Sigmoid colon (tissue), 7 donors: ENCODE measurements at places on chromosomes 16 and 17. TPM values are rescaled to one million over a fixed set of nuclear protein-coding genes. Genes with fewer than 3 reads are reported as not detected.

Gene MLST8
- 37.1 TPM for total RNA-seq

DNA sequence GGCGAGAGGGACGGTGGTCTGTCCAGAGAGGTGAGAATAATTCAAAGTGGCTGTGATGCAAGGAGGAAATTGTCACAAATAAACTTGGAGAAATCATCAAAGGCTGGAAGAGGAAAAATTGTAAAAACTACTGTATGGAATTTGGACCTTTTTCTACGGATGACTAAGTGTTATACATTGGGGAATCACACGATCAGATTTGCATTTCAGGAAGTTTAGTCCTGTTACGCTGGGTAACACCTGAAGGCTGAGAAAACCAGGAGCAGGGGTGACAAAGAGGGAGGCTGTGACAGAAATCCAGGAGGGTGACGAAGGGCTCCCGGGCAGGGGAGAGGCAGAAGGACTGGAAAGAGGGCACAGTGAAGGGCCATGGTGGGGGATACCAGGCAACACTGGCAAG is 511.7 kb downstream of the CDH13 start:
- DNase-seq: no peak

- DNase-seq: peak; percentile 81
Measured at GRCh38 chr17:74493331-74493833, 26.9 kb downstream of the CD300A start.

DNA sequence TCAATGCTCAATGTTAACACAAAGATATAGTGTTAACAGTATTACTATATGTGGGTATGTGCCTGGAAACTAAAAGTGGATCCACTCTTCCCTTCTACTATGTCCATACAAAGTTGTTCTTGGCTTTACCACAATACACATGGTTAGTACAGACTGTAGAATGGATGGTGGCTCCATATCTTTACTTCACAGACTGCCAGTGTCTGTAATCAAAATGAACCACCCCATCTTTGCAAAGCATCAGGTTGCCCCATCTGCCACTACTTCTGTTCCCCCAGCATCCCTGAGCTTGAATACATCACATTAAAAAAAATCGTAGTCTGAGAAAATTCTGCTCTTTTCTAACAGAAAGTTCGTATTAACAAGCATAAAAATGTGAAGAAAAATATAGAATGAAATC is 30.0 kb downstream of the USP32 start:
- DNase-seq: no peak

Gene ZNF668
- 5.2 TPM for total RNA-seq

Gene TBX6
- 1.1 TPM for total RNA-seq

DNA sequence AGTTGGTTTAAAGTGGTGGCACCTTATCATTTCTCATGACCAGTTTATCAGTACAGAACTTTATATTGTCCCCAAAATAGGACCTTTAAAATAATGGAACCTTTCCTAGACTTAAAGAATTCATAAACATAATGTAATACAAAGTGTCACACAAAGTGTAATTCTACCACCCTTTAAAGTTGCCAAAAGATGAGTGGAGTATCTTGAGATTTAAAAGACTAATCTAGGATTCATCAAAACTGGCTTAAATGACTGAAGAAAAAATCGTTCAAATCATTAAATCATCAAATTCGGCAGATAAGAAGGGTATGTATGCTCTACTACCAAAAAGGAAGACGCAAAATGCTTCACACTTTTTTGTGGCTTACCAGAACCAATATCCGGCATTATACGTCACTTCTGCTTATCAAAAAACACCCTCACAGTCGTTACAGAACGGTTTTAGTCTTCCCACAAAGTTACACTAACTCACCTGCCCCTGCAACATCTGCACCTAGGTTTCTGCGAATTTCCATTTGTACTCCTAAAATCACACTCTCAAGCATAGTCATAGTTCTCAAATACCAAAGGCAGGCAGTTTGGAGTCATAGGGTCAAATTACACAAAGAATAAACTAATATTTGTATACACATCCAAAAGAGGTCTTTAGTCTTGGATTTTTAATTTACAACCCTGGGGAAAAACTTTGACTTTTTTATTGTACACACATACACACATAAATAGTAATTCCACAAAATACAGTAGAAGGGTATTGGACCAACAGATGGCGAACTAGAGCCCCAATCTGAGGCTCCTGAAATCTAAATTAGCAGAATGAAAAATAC is 1.4 kb upstream of the KANSL1 start:
- no peak for DNase-seq

DNA sequence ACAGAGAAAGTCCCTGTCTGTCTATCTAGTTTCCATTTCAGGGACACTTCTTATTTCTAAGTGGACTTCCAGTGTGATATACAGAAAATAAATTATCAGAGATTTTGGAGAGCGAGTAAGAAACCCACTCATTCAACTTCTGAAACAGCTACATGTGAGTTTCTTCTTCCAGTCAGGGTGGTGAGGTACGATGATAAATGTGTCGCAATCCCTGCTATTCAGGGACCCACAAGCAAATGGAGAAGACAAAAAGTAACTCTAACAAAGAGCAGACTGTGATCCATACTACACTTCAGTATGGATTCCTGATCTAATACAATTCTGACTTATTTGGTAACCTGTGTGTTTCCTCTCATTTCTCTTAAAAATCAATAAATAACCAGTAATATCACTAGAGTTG is 16.8 kb downstream of the CNTNAP4 start:
- DNase-seq: no peak

DNA sequence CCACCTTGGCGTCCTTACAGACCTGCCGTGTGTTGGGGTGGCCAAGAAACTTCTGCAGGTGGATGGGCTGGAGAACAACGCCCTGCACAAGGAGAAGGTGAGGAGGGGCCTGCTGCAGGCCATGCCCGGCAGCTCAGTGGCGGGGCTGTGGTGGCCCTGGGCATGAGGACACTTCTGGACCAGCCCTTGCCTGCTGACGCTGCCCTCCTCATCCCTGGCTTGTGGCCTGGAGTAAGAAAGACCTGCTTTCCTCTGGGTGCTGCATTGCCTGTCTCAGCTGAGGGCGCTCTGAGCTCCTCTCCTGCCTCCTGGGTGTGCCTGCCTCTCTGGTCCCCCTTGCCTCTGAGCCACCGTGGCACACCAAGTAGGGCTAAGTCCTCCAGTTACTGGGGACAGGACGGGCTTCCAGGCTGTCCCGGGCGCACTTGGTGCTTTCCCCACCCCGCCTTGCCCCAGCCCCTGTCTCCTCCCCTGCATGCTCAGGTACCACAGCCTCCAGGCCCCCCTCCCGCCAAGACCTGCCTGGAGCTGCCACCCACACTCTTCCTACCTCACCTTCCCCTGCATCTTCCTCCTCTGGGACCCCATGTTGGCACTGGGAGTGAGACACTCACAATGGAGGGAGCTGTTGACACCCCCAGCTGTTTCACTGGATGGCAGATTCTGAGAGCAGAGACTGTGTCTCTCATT is 8.7 kb downstream of the ENDOV start:
- no peak for DNase-seq

Gene NEK8
- total RNA-seq: 0.41 TPM

Gene PLXDC1
- total RNA-seq: 13.0 TPM

Gene APOBR
- 1.1 TPM for total RNA-seq

DNA sequence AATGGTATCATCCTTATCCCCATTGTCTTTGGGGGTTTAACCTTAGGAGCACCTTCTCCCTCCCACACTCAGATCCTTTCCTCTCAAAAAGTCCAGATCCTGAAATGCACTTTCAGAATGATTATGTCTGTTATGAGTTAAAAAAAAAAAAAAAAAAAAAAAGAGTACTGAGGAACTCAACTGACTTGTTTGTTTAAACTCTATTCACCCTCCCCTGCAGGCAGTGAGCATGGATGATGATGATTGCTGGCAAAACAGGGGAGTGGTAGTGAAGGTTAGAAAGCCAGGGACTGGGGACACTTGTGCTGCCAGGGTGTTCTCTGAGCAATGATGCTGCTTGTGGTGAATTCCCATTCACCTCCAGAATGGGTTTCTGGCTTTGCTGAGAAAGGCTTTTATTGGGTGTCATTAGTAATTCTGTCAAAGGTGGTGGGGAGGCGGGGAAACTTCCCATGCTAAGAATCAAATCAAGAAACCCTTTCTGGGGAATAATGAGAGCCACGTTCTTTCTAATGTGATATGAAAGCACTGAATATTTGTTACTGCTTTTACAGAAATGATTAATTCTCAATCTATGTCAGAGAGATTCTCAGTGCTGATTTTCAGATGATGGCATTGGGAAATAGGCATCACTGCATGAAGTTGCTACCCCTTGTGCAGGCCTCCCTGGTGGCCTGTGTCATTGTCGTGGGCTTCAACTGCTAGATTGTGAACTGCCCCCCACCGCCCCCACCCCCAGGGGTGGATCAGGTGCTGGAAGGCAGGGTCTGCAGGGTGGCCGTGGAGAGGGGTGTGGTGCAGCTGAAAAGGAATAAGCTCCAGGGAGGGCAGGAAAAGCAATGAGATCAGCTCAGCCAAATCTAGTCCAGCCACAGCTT is 14.1 kb downstream of the CCL4 start:
- no peak for DNase-seq

GRCh38 chr17:72592242-72592966 is 471.6 kb downstream of the SOX9 start:
- no peak for DNase-seq

GRCh38 chr17:27236717-27237315 is 57.1 kb upstream of the WSB1 start:
- peak; percentile 87 for DNase-seq

- DNase-seq: no peak
Measured at GRCh38 chr17:27807567-27808470, 7.5 kb upstream of the NOS2 start.

GRCh38 chr17:49914096-49914490 is 54.9 kb upstream of the DLX4 start:
- no peak for DNase-seq

Gene CCL16
- 1.1 TPM for total RNA-seq
